ENCODE measurements at places on chromosomes 2 and 18.

- DNase-seq: no peak
Observed at GRCh38 chr18:12057419-12058039, 36.1 kb upstream of the ANKRD62 start.

DNA sequence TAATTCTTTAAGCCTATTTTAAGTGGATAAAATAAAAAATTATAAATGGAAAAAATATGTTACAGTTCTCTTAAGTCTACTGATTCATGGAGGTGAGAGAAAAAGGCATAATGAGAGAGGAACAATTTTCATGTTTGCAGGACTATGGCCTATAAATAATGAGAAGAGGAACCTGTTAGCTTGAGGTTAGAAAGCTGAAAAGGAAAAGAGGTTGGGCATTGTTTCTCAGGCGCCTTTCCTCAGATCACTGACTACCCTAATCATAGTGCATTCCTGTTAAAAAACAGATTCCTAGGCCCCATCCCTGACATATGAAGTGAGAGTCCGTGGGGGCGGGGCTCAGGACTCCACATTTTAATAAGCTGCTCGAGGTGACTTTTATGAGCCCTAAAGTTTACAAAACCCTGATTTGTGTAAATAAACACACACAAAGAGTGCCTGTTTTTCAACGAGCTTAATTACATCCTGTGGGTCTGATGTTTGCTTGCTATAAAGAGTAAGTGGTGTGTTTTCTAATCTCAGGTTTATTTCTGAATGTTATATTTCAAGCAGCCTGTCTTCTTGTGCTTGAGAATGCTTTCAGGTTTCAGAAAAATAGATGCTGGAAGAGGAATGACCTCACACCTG lies 335.5 kb downstream of the CLIP4 start:
- DNase-seq: no peak

- no peak for DNase-seq
Observed at GRCh38 chr2:178592655-178593054, 112.4 kb downstream of the PLEKHA3 start.

DNA sequence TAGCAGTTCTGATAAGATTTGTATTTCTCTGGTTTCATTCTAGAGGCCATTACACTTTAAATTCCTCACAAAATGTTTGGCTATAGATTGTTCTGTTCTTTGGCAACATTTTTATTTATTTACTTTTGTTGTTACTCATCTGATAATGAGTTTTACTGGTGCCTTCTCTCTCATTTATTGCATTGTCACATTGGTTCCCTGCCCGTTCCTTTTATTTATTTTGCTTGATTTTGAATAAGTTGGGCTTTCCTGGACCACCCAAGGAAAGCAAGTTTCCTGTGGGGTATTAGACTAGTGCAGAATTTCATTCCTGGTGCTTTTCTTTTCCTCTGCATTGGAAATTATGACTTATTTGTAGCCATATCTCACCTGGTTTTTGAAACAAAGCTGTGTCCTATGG lies 232.0 kb downstream of the SOCS6 start:
- DNase-seq: no peak

DNA sequence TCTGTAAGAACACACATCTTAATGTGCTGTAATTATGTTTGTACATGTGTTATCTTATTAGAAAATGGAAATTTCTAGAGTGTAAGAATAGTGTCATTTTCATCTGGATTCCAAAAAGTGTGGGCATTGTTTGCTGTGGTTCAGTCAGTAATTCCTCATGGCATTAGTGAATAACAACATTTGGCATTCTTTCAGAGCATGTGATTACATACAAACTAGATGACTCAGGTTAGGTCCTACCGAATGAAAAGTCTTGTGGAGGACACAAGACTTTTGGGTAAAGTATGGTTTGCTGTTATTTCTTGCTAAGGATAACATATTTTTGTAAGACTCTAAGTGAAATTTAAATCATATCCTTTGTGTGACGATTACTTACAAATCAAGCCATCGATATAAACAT lies 593.1 kb upstream of the NRXN1 start:
- DNase-seq: no peak

GRCh38 chr18:1965016-1965415 lies 606.3 kb downstream of the METTL4 start:
- DNase-seq: no peak

GRCh38 chr18:59140302-59140885 lies 710 bp downstream of the SEC11C start:
- DNase-seq: no peak

- no peak for DNase-seq
Observed at GRCh38 chr2:191922736-191923651, 76.1 kb upstream of the CAVIN2 start.

GRCh38 chr2:37654419-37654818 lies 17.0 kb downstream of the CDC42EP3 start:
- DNase-seq: no peak

DNA sequence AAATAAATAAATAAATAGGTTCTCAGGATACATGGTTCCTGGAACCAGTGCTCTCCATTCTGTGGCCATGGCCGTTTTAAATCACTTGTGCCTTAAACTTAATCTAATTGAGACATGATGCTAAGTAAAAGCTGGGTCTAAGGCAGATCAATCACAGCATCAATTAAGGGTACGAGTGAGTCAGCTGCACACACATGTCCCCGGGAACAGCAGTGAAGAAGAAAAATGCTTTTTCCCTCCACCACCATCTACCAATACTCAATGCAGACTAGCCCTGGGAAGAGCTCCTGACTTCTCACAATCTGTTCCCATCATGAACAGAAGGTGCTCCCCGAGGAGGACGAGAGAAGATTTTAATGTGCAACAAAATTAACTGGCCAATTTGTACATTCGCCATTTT lies 6.8 kb upstream of the CHMP1B start:
- no peak for DNase-seq
